Frontal cortex (tissue), 4 donors: ENCODE measurements at places on chromosomes 5 and 9. TPM values are rescaled to one million over a fixed set of nuclear protein-coding genes. Genes with fewer than 3 reads are reported as not detected.

The FOXI1 gene
- total RNA-seq, result not detected

The TLX3 gene
- total RNA-seq, result not detected

- no peak for DNase-seq
Observed at GRCh38 chr9:113589407-113589806, 125.9 kb downstream of the RGS3 start.

DNA sequence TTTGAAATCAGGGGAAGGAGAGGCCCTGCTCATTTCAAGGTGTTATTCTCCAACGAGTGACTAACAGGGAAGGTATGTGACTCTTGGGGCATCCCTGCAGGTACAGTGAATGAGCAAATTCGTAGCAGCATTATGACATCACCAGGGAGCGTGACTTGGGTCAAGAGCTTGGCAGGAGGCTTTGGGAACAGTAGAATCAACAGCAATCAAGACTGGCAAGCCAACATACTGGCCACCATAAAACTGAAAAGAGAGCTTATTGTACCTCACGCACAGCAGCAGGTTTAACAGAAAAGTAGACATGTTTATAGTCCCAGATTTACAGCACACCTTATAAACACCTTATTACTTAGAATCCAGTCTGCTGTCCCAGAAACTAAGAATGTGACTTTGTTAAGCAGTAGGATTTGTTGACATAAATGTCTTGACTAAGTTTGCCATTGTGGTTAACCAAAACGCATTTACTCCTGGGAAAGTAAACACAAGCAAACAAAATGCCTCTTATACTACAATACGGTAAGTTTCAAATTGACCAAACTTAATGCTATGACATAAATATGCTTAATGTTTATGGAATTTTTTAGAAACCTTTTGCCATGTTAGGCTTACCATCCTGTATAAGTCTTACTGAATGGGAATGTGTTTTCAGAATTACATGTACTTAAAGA is 297.8 kb downstream of the NPR3 start:
- DNase-seq, result no peak

DNA sequence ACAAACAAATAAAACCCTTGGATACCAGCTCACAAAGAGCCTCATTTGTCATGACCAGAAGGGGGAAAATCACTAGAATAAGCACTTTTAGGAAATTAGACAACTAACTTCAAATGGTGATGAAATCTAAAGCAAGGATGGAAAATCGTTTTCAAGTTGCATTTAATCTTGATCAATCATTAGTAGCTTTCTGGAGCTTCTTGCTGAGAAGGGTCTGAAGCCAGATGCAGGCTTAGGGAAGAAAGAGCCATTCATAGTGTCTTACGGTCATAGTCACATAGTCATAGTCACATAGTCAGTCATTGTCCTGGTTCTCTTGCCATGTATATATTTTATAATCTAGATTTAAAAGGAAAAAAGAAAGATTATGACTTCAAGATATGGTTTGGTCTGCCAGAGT is 610.5 kb downstream of the ACTL7B start:
- DNase-seq, result no peak

DNA sequence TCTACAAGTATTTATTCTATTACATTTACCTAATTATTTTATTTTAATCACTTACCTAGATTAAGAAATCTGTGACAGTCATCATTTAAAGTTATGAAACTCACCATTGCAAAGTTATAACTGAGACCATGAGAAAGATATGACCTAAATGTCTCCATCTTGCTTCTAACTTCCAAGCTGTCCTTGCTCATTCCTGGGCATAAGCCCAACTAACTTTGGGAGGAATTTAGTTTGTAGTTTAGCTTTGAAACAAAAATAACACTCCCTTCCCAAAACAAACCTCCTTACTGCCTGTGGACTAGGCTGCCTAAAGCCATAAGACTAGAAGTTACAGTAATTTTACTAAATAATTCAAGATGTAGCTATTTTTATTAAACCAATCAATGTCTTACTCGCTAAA is 195.6 kb upstream of the RAI14 start:
- no peak for DNase-seq

- DNase-seq, result no peak
Observed at GRCh38 chr5:58794875-58795274, 212.0 kb downstream of the RAB3C start.

GRCh38 chr9:113800276-113800675 is 75.8 kb upstream of the ZNF618 start:
- DNase-seq, result no peak

DNA sequence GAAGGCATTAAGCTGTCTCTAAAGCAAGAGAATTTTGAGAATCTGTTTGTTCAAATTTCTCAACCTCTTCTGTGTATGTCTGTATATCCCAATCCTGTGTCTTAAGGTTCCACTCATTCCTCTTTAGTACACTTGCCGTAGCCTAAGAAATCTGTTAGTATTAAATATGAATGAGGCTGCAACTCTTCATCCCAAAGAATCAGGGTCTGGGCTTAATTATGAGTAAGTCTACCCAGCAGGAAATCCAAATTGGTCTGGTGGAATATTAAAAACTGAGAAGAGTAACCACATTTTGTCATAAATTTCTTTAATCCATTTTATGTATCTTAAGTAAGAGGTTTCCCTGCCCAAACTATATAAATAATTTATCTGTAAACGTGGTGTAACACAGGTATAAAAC is 1171.2 kb downstream of the CDH12 start:
- no peak for DNase-seq
